ENCODE measurements at places on chromosomes 7 and 10.

- no peaks in the 10 kb centered on the region for H3K36me3 ChIP-seq
- no peak for DNase-seq
- H3K27me3 ChIP-seq = no peaks in the 10 kb centered on the region
These were observed 61.1 kb upstream of the NPSR1 start for GRCh38 chr7:34596887-34597286.

DNA sequence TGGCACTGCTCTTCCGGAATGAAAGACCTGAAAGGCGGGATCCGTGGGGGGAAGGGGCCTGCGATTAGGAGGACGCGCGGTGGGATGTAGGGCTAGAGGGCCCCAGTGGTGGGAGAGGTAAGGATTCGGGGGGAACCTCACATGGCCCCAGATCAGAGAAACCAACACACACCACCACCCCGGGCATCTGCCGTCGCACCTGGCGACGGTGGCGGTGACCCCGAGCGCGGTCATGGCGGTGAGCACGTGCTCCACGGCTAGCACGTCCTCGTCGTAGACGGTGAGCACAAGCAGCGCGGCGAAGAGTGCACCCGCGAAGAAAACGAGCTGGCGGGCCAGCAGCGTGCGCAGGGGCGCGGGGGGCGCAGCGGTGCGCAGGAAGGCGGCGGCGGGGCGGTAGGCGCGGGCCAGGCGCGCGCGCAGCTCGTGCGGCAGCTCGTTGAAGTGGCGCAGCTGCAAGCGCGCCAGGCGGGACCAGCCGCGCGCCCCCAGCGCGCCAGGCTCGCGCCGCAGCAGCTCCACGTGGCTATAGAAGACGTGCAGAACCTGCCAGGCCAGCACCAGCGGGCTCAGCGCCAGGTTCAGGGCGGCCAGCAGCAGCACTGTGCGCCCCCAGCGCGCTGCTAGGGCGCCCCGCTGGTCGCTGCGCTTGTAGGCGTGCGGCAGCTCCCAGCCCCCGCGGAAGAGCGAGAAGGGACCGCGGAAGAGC is 5.7 kb downstream of the ATG9B start:
- H3K4me1 ChIP-seq = peaks cover 29% of the 10 kb centered on the region
- no peak overlapping the region for H3K27ac ChIP-seq
- peaks cover 31% of the 10 kb centered on the region for H3K27me3 ChIP-seq

DNA sequence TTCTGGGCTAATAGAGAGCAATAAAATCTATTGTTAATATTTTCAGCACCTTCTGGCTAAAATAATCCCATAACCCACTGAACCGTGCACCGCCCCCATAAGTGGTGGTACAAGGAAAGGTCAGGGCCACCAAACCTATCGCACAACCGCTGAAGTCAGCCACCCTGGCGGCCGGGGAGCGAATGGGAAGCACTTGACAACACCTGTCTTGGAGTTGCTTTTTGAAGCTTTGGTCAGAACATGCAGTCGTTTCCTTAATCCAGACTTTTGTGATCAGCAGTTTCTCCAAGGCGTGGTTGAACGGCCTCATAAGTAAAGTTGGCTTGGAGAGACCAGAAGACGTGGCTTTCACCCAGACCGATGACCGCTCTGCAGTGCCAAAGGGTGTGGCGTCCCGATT is 97.4 kb downstream of the DNAJB6 start:
- peaks cover 4% of the 10 kb centered on the region for H3K4me1 ChIP-seq
- DNase-seq = no peak
- no peak overlapping the region for H3K4me3 ChIP-seq
- H3K27me3 ChIP-seq = peaks cover 8% of the 10 kb centered on the region
- H3K36me3 ChIP-seq = no peaks in the 10 kb centered on the region

- no peaks in the 10 kb centered on the region for H3K36me3 ChIP-seq
- no peak for DNase-seq
- H3K27me3 ChIP-seq = no peaks in the 10 kb centered on the region
- no peak overlapping the region for H3K4me3 ChIP-seq
- H3K27ac ChIP-seq = no peak overlapping the region
- H3K4me1 ChIP-seq = no peaks in the 10 kb centered on the region
These were observed 378.5 kb downstream of the CCSER2 start for GRCh38 chr10:84706875-84707274.

- peak overlapping the region; percentile 21 for H3K27ac ChIP-seq
- peak; percentile 79 for DNase-seq
- no peak overlapping the region for H3K4me3 ChIP-seq
These were observed 346.6 kb upstream of the KLF6 start for GRCh38 chr10:4131407-4132215.

- no peaks in the 10 kb centered on the region for H3K27me3 ChIP-seq
- H3K36me3 ChIP-seq = no peaks in the 10 kb centered on the region
- H3K4me1 ChIP-seq = no peaks in the 10 kb centered on the region
These were observed 331.1 kb upstream of the MTPN start for GRCh38 chr7:136308230-136308629.

- no peaks in the 10 kb centered on the region for H3K36me3 ChIP-seq
- H3K4me3 ChIP-seq = peak within 1 kb of the TSS; percentile 85
- peak; percentile 83 for DNase-seq
- H3K27ac ChIP-seq = no peak within 1 kb of the TSS
- H3K4me1 ChIP-seq = peaks cover 9% of the 10 kb centered on the region
These were observed at the start of gene CCDC136 for GRCh38 chr7:128791121-128791971. Gene CCDC136 (plus strand): TSS chr7:128791968. CDS start chr7:128792412, 444 bp downstream.

DNA sequence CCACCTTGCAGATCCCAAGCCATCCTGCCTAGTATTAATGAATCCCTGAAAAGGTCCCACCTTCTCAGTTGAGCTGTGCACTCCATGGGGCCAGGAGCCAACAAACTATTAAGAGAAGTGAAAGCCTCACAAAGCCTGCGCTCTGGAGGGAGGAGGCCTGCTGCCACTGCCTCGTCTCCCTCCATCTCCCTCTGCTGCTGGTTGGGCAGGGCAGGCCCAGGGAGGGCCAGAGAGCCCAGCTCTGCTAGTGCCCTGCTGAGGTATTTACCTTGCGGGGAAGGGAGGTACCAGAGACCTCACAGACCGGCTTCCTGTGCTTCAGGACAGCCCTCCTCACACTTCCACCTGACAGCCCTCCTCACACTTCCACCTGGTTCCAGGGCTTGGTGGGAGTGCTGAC is 171.5 kb downstream of the SH3PXD2A start:
- no peak overlapping the region for H3K27ac ChIP-seq
- no peak for DNase-seq
- no peaks in the 10 kb centered on the region for H3K27me3 ChIP-seq
- peaks cover 18% of the 10 kb centered on the region for H3K4me1 ChIP-seq
- H3K4me3 ChIP-seq = no peak overlapping the region
- no peaks in the 10 kb centered on the region for H3K36me3 ChIP-seq

- H3K4me3 ChIP-seq = no peak overlapping the region
- H3K27me3 ChIP-seq = no peaks in the 10 kb centered on the region
- no peaks in the 10 kb centered on the region for H3K36me3 ChIP-seq
- DNase-seq = no peak
These were observed 606.9 kb downstream of the POM121L12 start for GRCh38 chr7:53642361-53642760.

- H3K27me3 ChIP-seq = no peaks in the 10 kb centered on the region
- H3K36me3 ChIP-seq = no peaks in the 10 kb centered on the region
- DNase-seq = no peak
- no peak overlapping the region for H3K27ac ChIP-seq
- no peaks in the 10 kb centered on the region for H3K4me1 ChIP-seq
These were observed 132.1 kb downstream of the MACC1 start for GRCh38 chr7:20085086-20085485.

- H3K27ac ChIP-seq = no peak overlapping the region
- no peaks in the 10 kb centered on the region for H3K27me3 ChIP-seq
- no peaks in the 10 kb centered on the region for H3K4me1 ChIP-seq
These were observed 138.9 kb downstream of the WDR11 start for GRCh38 chr10:120989996-120990598.

DNA sequence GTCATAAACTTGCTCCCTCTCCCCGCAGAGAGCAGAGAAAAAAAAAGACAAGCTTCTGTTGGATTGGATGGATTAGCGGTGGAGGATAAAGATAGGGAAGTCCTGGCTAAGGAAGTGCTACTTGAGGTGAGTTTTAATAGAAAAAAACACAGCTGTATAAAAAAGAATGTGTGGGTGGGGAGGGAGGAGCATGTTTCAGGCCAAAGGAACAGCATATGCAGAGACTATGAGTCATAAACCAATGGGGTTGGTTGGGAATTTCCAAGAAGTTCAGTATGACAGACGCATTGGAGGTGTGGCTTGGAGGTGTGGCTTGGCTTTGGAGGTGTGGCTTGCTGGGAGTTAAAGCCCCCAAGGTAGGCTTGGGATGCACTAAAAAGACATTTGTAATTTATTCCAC is 103.0 kb upstream of the LSM8 start:
- H3K27me3 ChIP-seq = no peaks in the 10 kb centered on the region
- no peaks in the 10 kb centered on the region for H3K4me1 ChIP-seq
- H3K4me3 ChIP-seq = no peak overlapping the region
- no peak for DNase-seq

DNA sequence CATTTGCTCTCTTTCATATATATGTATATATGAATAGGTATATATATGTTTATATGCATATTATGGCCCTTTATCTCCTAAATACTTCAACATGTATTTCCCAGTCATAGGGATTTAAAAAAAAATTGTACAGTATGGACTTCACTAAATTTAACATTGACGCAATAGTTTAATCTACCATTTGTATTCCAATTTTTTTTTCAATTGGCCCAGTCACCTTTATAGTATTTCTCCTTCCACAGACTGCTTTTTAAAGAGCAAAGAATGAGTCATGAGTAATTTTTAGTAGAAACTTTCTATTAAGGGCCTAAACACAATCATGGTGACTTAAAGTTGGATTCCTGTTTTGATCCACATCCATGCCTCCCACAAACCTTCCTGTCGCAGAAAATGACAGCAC is 20.5 kb downstream of the CCSER2 start:
- no peaks in the 10 kb centered on the region for H3K27me3 ChIP-seq
- H3K4me3 ChIP-seq = no peak overlapping the region
- DNase-seq = no peak
- no peak overlapping the region for H3K27ac ChIP-seq

DNA sequence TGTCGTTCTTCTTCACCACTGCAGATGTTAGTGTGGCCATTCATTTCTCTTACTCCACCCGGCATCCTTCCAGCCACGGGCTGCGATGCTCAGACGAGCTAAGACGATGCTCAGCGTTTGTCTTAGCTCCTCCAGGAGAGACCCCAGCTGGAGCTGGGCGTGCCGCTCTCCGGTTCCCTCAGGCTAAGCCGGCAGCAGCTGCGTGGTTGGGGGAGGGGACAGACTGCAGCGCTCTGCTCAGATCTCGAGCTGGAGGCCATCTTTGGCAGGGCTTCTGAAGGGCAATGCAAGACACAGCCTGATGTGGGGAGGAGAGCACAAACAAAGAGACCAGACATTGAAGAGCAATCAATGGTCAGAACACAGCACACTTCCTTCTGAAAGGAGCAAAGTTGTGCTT is 4.8 kb downstream of the INA start:
- H3K27ac ChIP-seq = no peak overlapping the region
- peaks cover 22% of the 10 kb centered on the region for H3K27me3 ChIP-seq
- H3K4me3 ChIP-seq = no peak overlapping the region
- H3K36me3 ChIP-seq = no peaks in the 10 kb centered on the region

- no peaks in the 10 kb centered on the region for H3K27me3 ChIP-seq
- H3K27ac ChIP-seq = no peak within 1 kb of the TSS
- no peaks in the 10 kb centered on the region for H3K36me3 ChIP-seq
- H3K4me1 ChIP-seq = no peaks in the 10 kb centered on the region
These were observed at the start of gene SLC13A4 for GRCh38 chr7:135728136-135728669. Gene SLC13A4 (minus strand): TSS chr7:135728186. CDS start chr7:135727496, 690 bp downstream.

DNA sequence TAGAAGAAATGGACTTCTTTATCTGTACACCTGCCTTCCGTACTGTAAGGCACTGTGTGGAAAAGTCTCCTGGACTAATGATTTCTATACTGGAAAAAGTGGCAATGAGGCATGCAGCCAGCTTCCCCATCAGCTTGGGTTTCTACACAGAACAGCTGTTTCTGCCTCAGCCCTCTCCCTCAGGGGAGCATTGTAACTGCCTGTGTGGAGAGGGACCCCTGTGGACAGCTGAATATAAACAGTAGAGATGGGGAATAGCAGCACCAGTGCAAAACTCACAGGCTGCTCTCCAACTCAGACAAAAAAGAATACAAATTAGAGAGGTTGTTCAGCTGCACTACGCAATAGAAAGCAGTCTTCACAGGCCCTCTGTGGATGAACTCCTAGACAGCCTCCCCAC is 451.3 kb upstream of the MBL2 start:
- no peak for DNase-seq
- no peak overlapping the region for H3K4me3 ChIP-seq
- H3K27me3 ChIP-seq = no peaks in the 10 kb centered on the region
- H3K27ac ChIP-seq = no peak overlapping the region

DNA sequence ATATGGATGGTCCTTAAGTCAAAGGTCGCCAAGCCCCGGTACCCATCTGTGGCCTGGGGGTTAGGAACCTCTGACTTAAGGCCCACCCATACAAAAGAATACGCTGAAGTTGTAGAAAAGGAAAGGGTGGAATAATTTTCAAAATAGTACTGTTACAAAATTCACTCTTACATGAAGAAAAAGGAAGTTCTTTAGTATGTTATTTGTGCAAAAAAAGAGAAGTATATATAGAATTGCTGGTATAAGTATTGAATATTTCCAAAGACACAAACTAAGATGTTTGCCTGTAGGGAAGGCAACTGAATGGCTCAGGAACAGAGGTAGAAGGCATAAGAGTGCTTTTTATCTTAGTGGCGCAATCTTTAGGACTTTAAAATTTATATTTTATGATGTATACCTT is 78.7 kb downstream of the PRLHR start:
- no peaks in the 10 kb centered on the region for H3K36me3 ChIP-seq
- DNase-seq = no peak
- peaks cover 5% of the 10 kb centered on the region for H3K27me3 ChIP-seq
- no peaks in the 10 kb centered on the region for H3K4me1 ChIP-seq

- H3K27ac ChIP-seq = no peak overlapping the region
- H3K36me3 ChIP-seq = no peaks in the 10 kb centered on the region
- DNase-seq = no peak
- H3K4me3 ChIP-seq = no peak overlapping the region
- no peaks in the 10 kb centered on the region for H3K27me3 ChIP-seq
These were observed 229.9 kb upstream of the PRSS1 start for GRCh38 chr7:142519079-142520078.

DNA sequence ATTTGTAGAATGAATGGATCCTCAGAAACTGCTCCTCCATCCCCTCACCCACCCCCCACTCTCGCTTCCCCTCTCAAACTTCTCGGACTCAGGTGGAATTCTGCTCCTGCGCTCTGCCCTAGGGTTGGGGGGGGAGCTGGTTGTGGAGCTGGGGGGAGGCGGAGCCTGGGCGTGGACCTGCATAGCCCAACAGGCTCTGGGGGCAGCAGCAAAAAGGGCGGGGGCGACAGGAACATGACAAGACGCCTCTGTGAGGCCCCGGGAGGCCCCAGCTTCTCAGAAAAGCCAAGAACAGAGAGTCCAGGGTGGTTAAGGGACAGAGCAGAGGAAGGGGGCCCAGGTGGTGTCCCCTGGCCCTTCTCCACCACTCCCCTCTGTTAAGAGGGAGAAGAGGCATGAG is 3.5 kb downstream of the TSC22D4 start:
- peaks cover 34% of the 10 kb centered on the region for H3K4me1 ChIP-seq
- DNase-seq = no peak
- H3K4me3 ChIP-seq = no peak overlapping the region
- H3K27ac ChIP-seq = no peak overlapping the region
